ENCODE measurements at places on chromosomes 6 and 20. TPM values are rescaled to one million over a fixed set of nuclear protein-coding genes. Genes with fewer than 3 reads are reported as not detected.
A peak's percentile ranks its signal among the peaks of the same experiment; 100 is the strongest.

- no peak for DNase-seq
Observed at GRCh38 chr20:9374072-9374471, 140.3 kb upstream of the LAMP5 start.

GPLD1 gene
- total RNA-seq = 1.3 TPM

- no peak for DNase-seq
Observed at GRCh38 chr6:119791736-119792135, 442.2 kb upstream of the MAN1A1 start.

DNA sequence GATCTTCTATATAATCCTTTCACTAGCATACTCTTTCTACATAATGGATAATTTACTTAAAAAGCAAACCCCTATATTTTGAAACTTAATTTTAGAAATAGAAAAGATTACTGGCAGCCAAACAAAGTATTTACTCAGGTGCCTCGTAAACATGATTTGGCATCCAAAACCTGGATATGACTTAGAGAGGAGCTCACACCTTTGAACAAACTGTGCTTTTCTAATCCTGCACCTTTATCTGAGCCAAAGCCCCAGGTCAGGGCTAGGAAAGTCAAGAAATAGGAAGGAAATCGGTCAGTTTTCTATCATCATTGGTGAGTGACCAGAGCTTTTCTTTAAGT lies 170.9 kb downstream of the PHF3 start:
- no peak for DNase-seq

DNA sequence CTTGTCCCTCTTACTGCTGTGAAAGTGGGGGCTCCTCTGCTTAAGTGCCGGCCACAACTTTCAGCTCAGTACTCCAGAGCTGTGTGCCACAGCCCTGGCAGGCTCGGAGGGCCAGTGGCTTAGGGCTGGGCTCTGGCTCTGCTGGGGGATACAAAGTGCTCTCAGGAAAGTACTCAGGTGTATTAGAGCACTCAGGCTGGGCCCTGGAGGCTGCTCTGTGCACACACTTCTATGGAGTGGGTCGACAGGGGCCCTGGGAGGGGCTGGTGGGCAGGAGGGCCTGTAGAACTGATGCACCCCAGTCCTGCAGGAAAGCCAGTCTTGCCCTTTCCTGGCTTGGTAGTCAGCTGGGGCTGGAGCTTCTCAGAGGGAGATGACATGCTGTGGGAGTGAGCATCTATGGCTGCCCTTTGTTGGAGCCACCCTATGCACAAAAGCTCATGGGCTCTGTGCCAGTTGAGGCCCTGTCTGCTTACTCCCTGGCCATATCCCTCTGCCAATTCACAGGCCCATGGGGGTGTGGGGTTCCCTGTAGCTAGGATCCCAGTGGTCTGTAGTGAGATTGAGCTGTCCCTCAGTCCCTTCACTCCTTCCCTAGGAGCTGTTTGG lies 22.0 kb downstream of the CENPW start:
- no peak for DNase-seq

GRCh38 chr6:132798869-132799538 lies 567 bp upstream of the SLC18B1 start:
- DNase-seq = peak; percentile 63

PPDPF gene
- total RNA-seq = 186 TPM

MOCS1 gene
- total RNA-seq = 19.5 TPM

MRPS10 gene
- total RNA-seq = 59.9 TPM

TXLNB gene
- total RNA-seq = 153 TPM

All from heart right ventricle (tissue), 16 donors.